ENCODE measurements at places on chromosomes 4 and X.

DNA sequence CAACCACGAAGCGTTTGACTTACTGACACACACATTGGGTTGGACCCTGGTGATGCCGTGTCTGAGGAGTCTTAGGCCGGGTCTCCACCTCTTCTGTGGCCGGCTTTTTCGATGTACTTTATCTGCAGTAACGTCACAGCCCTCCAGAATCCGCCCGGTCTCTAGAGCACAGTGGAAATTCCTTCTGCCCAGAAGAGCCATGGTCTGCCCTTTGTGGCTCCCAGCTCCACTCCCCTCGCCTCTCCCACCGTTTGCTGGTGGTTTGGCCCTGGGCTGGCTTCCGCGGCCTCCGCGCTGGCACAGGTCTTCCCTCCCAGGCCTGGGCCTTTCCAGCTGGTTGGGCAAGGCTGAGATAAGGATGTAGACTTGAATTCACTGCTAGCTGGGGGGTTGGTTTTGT, 4.3 kb downstream of the MAEA start:
- no peak for DNase-seq

GRCh38 chr4:145482209-145483037, 770 bp downstream of the SMAD1 start:
- DNase-seq, result no peak

DNA sequence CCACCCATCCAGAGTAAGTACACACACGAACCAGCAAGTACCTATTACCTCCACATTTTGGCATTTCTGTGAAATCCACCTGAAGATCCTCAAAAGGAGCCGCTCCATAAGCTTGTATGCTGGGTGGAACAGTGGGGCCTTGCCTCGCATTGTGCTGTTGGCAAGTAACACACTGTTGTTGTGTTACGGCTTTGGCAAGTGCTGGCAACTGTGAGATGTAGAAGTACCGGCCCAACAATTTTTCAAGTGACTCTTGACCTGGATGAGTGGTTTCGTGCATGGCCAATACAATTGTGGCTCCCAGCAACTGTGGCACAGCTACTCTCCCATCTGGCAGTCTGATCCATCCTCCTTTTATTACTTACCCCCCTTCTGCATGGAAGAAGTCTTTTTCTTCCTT, 128.7 kb downstream of the CCNB3 start:
- DNase-seq, result no peak

DNA sequence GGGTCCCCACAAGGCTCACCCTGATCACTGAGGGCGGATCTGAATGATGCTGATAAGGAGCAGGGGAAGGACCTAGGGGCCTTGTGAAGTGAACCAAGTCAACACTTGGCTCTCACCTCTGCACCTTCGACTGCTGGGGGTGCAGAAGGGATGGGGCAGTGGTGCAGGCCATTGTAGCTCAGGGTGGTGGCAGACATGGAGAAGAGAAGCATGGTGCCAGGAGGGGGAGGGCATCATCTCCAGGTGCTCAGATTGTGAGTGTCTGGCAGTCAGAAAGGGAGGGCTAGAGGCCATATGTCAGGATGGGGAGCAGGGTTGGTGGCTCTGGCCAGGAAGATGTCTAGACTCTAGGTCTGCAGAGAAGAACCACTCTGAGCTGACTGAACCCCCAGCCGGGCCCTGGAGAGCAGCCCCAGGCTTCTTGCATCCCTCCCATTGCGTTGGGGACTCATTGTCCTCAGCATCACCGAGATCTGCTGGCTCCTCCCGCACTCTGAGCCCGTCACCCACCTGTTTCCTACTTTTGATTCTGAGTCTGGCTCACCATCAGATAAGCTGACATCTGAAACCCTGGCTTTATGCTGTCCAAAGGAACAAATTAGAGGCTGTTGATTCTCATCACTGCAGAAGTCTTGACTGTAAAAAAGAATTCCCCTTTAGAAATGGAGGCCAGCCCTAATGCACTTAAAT, 3.8 kb downstream of the APLN start:
- DNase-seq, result no peak

DNA sequence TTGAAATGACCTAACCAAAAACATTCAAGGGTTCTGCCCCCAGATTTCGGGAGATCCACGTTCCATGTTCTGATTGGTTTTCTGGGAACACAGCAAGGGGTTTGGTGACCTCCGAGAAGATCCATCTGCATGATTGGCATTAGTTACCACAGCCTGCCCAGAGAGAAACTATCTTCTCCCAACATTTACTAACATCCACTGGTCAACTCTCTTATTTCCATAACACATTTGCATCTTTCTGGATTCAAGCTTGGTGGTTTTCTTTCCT, 15.6 kb downstream of the SHOX start:
- no peak for DNase-seq

DNA sequence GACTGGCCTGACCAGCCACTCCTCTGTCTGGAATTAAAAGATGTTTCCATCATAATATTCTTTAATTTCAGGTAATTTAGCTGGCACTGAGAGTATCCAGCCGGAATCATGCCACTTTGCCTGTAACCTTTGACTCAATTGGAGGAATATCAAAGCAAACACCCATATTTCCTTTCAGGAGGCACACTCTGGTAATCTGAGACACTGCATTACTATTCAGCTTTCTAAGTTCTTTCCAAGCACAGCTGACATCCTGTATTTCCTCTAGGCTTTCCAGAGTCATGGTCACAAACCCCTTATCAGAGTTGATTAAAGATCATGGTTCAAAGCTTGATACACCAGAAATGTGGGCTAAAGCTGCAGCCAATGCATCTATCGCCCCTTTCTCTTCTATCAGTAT, 29.3 kb downstream of the INTS12 start:
- no peak for DNase-seq

DNA sequence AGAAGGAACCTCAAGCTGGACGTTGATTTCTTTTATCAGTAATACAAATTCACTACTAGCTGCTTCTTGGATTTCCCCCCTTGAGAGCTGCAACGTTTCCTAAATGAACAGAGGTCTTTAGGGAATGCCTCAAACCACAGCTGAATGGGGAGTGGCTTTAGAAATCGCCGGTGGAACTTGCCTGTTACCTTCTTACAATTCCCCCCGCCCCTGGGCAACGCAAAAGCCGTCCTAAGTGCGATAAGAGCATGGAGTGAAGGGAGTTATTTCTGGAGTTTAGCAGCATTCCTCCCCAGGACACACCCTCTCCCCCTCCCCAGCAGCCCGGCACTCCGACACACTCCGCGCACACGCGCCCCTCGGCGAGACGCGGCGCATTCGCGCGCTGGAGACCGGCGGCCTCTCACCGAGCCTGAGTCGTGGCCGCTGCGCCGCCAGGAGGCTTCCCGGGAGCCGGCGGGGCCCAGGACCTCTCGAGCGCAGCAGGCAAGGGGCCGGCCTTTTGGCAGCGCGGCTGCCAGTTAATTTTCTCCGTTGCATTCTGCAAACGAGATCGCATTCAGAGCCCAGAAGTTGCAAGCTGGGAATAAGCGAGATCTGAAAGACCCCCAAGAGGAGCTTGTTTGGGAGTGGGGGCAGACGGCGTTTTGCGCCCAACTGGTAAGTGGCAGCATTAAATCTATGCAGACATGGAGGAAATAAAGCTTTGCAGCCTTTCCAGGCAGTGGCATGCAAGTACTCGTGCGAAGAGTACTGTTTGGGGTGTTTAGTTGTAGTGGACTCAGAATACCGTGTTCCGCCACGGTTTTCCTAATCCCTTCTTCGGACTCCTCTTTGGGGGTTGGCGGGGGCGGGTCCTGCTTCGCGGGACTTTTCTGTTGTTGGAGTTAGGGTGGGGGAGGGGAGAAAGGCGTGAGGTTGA, 134.7 kb downstream of the PALLD start:
- no peak for DNase-seq

DNA sequence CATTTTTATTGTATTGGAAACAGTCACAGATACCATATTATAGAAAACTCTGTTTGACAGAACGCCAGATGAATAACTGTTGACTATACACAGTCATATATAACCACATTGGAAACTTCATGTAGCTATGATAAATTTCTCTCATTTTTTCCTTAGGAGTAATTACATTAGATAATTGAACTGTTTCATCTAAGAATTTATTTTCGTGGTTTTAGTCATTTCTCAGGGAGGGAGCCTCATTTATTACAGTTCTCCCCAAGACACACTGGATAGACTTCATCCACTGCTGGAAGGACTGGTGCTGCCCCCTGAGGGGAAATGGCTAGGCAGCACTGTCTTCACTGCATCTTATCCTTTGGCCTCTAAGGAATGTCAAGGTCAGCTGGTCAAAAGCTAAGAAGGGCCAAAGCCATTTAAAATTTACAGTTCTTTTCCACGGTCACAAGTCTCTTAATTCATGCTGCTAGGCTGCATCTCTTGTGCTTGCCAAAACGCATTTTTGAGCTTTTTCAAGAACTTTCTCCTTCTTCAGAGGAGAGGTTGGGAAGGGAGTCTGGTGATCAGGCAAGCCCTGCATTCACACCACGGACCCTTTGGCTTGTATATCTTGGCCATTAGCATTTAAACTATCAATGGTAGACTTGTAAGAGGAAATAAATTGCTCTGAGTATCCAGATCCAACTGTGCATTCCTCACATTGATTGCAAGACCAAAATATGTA, 145.1 kb downstream of the CBR4 start:
- no peak for DNase-seq

- DNase-seq, result no peak
These were observed 303.5 kb upstream of the GATB start for GRCh38 chr4:152064282-152064681.

DNA sequence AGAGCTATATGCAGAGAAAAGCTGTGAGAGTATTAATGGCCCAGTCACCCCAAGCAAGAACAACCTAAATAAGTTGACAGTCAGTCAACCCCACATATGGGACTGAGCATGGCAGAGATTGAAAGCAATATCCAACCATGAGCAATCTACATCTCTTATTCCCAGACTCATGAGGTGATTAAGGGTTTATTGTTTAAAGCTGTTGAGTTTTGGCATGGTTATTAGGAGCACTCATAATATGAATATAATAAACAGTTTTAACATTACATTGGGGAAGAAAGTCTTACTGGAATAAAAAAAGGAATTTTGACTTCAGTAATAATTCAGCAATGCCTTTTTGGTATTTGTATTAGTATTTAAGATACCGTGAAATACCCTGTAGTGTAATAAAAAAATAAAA, 1627.4 kb downstream of the STIM2 start:
- DNase-seq, result no peak

DNA sequence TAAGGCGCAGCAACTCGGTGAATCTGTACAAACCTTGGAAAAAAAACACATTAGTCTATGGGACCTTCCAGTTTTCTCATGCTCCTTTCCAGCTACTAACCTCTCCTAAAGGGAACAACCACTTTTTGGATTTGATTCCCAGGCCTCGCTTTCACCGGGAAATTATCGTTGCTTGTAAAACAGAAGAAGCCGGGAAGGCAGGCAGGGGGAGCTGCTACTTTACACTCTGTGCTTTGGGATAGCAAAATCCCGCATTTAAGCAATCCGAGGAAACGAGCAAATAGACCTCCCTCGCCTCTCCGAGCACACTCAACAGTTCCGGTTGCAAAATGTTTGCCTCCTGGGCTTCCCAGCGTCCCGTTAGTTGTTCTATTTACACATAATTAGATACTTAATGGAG, 1.2 kb downstream of the CD38 start:
- no peak for DNase-seq

DNA sequence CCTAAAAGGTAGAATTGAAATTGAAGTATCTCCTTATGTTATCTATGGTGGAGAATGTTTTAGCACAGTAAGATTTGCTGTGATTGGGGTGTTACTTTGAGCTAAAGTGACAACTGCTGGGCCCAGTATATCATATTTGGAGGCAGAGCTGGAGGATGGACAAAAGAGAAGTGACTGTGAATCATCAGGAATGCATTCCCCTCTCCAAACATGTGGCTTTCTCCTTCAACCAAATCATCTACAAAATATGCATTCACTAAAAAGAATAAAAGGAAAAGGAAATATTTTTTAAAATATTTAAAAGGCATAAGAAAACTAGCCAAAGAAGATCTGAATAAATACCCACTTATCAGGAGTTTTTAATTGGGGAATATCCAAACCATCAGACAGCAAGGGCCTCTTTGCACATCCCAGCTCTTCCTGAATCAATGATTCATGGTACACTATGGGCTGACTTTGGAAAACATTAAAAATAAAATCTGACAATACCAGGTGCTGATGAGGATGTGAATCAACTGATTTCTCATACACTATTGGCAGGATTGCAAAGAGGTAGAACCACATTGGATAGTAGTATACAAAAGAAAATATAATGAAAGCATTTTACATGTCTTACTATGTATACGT, 671.7 kb upstream of the NR3C2 start:
- no peak for DNase-seq

DNA sequence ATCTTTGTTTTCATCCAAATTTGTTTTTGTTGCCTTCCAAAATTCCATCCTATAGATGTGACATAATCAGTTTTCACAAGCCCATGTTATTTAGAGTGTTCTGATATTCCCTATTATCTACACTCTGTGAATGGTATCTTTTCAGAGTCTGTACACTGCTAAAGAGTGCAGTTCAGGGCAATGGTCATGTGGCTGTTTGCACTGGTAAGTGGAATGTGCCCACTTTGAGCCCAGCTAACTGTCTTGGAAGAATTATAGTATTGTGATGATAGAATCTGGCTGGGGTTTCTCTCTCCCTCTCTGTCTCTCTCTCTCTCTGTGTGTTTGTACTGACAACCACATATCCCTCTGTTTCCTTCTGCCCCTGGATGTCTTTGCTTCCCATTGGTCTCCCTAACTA, 37.4 kb upstream of the BEX4 start:
- DNase-seq, result no peak

- no peak for DNase-seq
These were observed 66.3 kb upstream of the FAM9C start for GRCh38 chrX:13110433-13111324.

- no peak for DNase-seq
These were observed 637.9 kb downstream of the FAT4 start for GRCh38 chr4:125952631-125953030.

GRCh38 chr4:104093247-104093646, 373.5 kb upstream of the TACR3 start:
- no peak for DNase-seq

DNA sequence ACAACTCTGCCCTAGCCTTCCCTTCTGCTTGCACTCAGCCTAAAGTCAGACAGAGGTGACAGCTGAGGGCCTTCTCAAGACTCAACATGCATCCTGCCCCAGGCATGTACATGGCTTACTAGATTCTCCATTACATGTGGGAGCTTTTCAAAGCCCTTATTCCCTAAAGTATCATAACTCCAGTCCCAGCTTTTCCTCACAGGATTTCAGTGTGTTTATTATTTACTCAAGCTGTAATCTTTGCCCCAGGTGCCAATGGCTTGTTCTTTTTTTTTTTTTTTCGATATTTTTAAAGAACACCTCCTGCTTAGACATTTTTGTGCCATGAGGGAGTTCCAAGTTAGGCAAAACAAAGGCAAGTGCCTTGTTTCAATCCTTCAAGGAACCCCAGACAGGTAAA, 154.0 kb upstream of the RADX start:
- DNase-seq, result no peak
